ENCODE measurements at places on chromosomes 1 and 21.

DNA sequence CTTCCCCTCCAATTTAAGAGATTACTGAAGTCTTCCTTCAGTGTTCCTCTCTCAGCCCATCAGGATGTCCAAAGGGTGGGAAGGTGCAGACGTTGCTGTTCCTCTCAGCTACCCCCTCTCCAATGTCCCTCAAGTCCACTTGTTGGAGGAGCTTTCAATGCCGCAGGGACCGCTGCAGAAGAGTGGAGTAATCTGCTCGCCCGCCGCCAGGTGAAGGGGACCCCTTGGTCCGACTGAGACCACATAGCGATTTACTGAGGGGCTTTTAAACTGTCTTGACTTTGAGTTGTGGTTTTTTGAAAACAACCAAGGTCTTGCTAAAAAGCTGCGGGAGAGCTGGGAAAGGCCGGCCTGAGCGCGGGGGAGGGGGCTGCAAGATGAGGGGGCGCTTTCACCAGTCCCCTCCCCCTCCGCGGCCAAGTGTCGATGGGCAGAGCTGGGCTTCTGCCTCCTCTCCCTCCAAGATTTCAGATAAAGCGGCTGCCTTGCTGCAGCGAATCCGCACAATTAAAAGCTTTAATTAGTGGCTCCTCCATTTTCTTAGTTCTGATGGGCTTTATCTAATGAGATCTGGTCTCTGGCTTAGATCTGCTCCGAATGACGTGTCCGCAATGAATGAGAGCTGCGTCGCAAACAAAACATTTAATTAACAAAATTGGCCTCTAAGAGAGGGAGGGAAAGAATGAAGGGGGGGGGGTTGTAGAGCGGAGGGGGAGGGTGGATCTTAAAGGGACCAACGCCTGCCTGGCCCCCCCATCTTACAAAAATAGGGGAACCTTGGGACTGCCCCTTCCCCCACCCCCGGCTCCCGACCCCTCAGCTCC is 5.9 kb downstream of the LMO4 start:
- no peak for DNase-seq

GRCh38 chr1:61380561-61380960 is 298.2 kb downstream of the NFIA start:
- DNase-seq = no peak

DNA sequence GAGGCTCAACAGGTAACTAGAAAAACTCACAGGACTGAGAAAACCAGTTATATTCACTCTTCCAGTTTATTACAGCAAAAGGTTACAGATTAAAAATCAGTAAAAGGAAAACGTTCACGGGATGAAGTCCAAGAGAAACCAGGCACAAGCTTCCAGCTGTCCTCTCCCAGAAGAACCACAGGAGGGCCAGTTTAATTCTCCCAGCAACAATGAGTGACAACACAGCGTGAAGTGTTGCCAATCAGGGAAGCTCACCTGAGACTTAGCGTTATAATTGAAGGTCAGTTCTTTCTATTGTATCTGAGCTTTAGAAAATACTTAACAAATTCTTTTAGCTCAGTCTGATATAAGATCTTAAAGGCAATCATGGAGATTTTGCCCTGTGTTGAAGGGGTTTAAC is 65.2 kb upstream of the TNR start:
- DNase-seq = no peak

- DNase-seq = no peak
These were observed 53.8 kb upstream of the HPDL start for GRCh38 chr1:45272913-45273371.

DNA sequence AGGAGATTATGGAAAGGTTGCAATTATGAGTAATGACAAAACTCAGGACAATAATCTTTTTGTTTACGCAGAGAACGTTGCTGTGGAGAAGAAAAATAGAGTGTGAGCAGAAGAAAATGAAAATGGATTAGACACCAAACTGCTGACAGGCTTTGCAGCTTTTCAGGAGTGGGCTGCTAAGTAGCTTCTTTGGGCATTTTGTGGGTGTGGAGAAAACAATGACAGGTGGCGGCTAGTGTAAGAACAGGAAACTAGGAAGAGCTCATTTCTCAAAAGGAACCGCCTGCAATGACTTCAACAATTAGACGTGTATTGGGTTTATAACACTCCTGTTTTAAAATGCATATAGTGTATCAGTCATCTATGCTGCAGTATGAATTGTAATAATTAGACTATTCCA is 18.3 kb upstream of the PALMD start:
- DNase-seq = no peak

- no peak for DNase-seq
These were observed 7.3 kb downstream of the RNU5D-1 start for GRCh38 chr1:44723496-44724295.

DNA sequence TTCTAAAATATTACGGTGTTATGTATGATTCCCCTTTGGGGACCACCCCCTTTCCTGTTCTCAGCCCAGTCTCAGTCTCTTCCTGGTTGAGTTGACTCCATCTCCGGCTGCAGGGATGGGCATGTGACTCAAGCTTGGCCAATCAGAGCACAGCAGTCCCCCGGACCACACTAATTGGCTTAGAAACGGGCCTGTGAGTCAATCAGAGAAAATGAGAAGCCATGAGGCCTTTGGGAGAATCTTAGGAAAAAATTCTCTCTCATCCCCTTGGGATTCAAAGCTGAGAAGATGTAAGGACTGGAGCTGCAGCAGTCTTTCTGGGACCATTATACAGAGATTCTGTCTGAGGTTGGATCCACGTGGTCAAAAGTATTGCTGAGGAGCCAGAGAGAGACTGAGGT is 10.7 kb upstream of the FHAD1 start:
- no peak for DNase-seq

DNA sequence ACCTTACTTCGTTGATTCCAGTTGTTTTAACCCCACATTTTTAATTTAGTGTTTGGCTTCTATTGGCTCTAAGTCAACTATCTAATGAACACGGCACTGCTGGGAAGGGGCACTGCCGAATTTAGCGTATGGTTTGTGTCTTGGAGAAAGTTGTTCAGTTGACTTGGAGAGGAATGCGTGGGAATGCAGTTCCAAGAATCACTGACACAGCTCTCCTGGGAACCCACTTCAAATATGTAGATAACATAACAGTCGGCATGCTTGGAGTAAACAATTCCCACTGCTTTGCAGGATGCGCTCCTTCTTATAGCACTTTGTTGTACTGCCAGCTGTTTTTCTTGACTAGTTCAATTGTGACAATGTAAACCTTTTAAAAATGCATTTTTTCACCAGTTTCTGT is 104.3 kb downstream of the RYR2 start:
- DNase-seq = no peak

- DNase-seq = no peak
These were observed 316 bp downstream of the AP4B1 start for GRCh38 chr1:113904293-113904673.

DNA sequence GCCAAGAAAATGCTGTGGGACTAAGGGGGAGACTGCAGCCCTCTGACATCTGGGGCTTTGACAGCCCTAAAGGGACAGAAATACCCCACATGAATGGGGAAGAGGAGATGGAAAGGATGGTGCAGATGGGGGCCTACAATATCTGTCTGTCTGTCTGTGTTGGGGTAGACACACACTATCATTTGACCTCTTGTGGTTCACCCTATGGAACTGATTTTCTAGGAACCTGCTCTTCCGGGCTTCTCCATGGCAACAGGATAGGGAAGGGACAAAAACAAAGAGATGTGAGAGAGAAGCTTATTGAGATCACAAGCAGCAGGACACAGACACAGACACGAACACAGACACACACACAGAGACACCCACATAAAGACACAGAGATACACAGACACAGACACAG is 17.1 kb downstream of the KIF21B start:
- DNase-seq = no peak

GRCh38 chr1:214510914-214511638 is 40.3 kb downstream of the PTPN14 start:
- no peak for DNase-seq

- no peak for DNase-seq
These were observed at the start of gene TINAGL1 for GRCh38 chr1:31576201-31576669. TINAGL1 (plus strand) TSS chr1:31576515; CDS start chr1:31577149, 634 bp downstream.

GRCh38 chr1:162055062-162055461 is 14.4 kb upstream of the NOS1AP start:
- no peak for DNase-seq

GRCh38 chr1:6898974-6899539 is 113.8 kb downstream of the CAMTA1 start:
- DNase-seq = no peak

DNA sequence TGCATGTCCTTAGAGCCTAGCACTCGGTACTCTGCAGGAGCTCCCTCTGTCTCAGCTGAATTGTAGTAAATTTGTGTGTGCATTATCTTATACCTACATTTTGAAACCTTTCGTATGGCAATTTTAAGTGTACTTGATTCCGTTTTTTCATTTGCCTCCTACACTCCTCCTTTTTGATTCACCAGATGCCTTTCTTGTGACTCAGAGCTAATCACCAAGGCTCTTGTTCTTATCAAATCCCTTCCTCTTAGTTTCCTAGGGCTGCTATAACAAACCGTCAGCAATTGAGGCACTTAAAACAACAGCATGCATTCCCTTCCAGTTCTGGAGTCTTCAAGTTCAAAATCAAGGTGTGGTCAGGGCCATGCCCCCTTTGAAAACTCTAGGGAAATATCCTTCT is 261.0 kb downstream of the ASTN1 start:
- DNase-seq = no peak

DNA sequence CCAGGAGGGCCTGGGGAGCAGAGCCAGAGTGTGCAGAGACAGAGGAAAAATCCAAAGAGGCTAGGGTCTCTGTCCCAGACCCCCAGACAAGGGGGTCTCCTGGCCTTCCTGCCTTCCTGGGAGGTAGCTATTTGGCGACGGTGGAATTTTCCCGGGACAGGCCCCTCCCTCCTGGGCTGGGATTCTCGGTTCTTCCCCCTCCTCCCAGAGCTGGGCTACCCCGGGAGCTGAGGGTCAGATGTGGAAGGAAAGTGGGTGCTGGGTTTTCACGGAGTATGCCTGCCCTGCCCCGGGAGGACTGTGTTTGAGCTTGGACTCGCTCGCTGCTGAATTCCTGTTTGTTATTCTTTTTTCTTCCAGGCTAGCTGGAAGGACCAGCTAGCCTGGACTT is 759 bp downstream of the AMPD2 start:
- no peak for DNase-seq

GRCh38 chr1:228414511-228415211 is 2.0 kb downstream of the TRIM17 start:
- no peak for DNase-seq

DNA sequence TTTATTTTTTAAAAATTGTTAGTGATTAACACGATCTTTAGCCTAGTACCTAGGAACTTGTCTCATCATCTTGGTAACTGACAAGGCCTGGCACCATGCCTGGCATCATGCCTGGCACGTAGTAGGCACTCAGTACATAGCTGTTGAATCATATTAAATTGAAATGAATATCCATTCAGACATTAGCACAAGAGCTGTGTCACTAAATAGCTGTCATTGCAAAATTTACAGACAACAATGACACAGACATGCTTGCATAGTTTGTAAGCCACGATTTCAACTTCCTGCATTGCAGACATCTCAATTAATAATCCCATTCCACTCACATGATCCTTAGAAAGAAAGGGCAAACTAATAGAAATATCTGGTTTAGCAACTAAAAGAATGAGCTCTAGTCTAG is 15.4 kb upstream of the PHACTR4 start:
- no peak for DNase-seq

GRCh38 chr1:110580244-110580643 is 25.9 kb downstream of the KCNA2 start:
- no peak for DNase-seq

- no peak for DNase-seq
These were observed 117.0 kb upstream of the NFIA start for GRCh38 chr1:60965280-60965854.

DNA sequence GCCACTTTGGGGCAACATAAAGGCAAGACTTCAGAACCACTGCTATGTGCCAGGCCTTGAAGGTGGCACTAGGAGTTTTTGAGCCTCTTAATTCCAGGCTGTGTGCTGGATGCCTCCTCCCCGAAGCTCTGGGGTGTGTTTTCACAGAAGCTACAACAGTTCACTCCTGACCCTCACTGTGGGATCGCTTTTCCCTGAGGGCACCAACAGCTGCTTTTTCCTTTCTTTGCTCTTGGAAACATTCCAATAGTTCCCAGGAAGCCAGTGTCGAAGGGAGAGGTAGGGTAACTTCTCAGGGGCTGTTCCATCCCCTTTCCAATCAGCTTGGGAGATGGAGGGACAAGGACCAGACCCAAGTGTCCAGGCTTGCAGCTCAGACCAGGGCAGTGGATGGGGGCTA is 153.4 kb downstream of the C1orf94 start:
- no peak for DNase-seq

DNA sequence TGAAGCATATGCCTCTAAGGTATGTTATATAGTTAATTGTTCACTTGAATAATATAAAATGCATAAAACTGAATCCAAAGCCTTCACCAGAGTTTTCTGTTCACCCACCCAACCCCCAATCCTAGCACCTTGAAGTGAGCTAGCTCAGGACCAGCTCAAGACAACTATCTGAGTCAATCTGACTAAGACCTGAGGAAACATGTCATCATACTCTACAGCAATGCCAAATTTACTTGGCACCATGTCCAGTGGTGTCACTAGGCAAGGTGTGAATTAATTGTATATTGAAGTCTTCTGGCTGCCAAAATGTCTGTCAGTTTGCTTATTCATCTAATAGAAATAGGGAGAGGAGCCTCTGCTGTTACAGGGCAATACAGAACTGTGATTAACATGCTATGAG is 3.8 kb downstream of the DNASE2B start:
- no peak for DNase-seq

DNA sequence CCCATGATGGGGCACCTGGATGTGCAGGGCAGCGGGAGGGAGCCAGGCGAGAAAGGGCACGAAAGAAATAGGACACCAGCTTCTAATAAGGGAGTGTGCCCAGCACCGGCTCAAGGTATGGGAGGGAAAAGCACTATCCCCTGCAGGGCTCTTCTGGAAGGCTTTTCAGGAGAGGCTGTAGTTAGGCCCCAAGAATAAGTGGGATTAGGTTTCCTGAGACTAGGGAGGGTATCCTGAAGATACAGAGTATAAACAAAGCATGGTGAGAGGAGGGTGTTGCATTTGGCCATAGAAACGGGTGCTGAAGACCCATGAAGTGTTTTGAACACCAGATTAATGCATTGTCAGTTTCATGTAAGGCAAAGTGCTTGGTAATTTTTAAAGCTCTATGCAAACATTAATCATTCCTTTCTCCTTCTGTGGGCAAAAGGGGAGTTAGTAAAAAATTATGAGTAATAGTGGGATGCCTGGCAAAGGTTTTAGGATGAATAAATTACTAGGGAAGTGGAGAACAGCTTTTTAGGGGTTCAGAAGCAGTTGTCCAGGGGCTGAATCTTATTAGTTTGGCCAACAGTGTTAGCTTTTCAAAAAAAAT is 74.0 kb downstream of the SYT6 start:
- no peak for DNase-seq

All from stimulated activated CD8-positive, alpha-beta memory T cell treated with anti-CD3 and anti-CD28 coated beads, Interleukin-12 subunit alpha, Interleukin-12 subunit beta, amount 100 ng/mL, for 4 hours (primary cell).